Skeletal muscle tissue (tissue), 5 donors: ENCODE measurements at places on chromosomes 2 and 18. TPM values are rescaled to one million over a fixed set of nuclear protein-coding genes. Genes with fewer than 3 reads are reported as not detected.

TTC21B gene
- 50.1 TPM for total RNA-seq

MATN3 gene
- 0.52 TPM for total RNA-seq

IL36A gene
- total RNA-seq, result not detected

IL18R1 gene
- 0.52 TPM for total RNA-seq

FOXI3 gene
- not detected for total RNA-seq

RAB11FIP5 gene
- 12.0 TPM for total RNA-seq

DLX2 gene
- not detected for total RNA-seq

RIF1 gene
- 30.3 TPM for total RNA-seq

PFN4 gene
- total RNA-seq, result not detected

GATA6 gene
- total RNA-seq, result 2.6 TPM

XRCC5 gene
- 188 TPM for total RNA-seq
